IMR-90 (cell line): ENCODE measurements at places on chromosomes 1 and 21.

DNA sequence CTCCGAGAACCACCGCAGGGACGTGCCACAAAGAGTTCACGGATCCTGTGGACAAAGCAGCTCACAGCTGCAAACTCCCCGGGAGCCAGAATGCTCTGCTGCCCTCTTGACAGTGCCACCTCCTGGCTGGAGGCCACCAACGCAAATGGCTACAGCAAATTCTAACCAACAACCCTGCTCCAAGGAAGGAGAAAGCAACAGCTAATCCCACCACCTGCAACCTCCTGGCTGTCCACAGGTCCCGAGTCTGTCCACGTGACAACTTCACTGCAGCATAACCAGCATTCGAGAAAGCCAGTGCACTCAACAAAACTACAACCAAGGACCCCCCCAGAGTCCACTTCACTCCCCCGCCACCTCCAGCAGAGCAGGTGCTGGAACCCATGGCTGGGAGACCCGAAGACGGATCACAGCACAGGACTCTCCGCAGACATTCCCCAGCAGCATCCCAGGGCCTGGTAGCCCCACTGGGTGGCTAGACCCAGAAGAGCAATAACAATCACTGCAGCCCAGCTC, 17.3 kb downstream of the POFUT2 start:
- DNase-seq, result no peak

- DNase-seq, result no peak
Observed at GRCh38 chr1:182549346-182549745, 39.7 kb downstream of the RNASEL start.

GRCh38 chr21:38903690-38904139, 98.0 kb downstream of the ETS2 start:
- no peak for DNase-seq

DNA sequence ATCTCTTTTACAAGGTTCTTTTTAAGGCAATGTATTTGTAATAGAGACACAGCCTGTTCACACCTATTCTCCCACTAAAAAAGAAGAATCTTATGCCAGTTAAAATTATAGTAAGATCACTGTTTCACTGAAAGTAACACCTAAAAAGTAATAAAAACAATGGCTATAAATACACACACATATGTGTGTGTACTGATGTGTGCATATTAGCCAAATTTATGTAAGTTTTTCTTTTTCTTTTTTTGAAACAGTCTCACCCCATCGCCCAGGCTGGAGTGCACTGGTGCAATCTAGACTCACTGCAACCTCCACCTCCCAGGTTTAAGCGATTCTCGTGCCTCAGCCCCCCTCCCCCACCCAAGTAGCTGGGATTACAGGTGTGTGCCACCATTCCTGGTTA, 56.8 kb upstream of the SLC30A10 start:
- no peak for DNase-seq

GRCh38 chr1:188825471-188825870, 1652.2 kb downstream of the BRINP3 start:
- peak; percentile 12 for DNase-seq
